ENCODE measurements at places on chromosomes 6 and 20.

DNA sequence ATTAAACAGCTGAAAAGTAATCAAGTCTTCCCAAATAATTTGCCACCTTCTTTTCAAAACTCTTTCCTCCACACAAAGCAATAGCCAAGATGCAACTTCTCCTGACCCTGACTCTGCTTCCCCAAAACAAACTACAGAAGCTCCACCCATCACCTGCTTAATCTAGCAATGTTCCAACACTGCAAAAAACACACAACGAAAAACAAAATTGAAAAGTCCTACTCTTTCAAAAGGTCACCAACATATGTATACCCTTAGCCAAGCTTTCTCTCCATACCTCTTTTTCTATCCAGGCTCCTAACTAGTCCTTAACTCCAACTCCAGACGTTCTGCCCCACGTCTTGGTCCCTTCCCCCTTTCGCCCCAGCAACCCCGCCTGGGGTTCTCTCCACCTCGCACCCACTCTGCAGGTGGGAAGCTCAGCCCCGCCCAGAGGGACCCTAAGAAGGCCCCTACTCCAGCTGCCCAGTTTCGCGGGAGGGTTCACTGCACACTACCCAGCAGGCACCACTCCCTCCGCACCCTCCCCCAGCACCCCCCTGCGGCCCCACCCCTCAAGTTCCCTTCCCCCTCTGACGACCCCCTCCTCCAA, 717 bp downstream of the CSNK2A1 start:
- DNase-seq = no peak

DNA sequence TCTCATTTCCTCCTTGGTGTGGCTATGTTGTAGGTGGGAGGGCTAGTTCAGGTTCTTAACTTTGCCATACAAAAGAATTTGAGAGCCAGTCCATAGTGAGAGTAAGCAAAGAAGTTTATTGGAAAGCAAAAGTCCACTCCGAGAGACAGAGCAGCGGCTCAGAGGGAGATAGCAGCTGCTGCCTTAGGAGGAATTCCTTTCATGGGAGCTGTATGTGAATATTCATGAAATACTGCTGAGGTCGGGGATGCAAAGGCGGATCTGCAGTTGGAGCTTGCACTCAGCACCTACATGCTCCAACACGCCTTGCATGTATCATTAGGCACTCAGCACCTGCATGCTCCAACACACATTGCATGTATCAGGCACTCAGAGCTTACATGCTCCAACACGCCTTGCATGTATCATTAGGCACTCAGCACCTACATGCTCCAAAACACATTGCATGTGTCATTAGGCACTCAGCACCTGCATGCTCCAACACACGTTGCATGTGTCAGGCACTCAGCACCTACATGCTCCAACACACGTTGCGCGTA, 54.9 kb downstream of the CDH4 start:
- no peak for DNase-seq

GRCh38 chr6:2899596-2899995, 3.5 kb downstream of the SERPINB9 start:
- no peak for DNase-seq

- no peak for DNase-seq
These were observed 216.3 kb downstream of the TAF4 start for GRCh38 chr20:61849376-61849775.

GRCh38 chr20:38249536-38250310, 10.8 kb downstream of the KIAA1755 start:
- DNase-seq = no peak

DNA sequence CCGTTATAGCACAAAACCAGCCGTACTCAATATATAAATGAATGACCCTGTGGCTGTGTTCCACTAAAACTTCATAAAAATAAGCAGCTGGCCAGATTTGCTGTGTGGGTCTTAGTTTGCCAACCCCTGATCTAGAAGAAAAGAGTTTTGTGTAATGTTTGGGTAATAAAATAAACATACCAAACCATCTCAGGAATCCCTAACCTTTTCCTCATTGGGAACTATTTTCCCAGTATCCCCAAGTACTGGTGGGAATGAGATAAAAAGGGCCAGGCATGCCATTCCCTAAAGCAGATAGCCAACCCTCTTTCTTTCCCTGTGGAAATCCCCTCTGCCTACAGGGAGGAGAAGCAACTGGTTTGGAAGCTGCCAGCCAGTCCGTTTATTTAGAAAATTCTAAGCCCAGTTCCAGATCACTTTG, 169.1 kb upstream of the AKAP12 start:
- DNase-seq = no peak

DNA sequence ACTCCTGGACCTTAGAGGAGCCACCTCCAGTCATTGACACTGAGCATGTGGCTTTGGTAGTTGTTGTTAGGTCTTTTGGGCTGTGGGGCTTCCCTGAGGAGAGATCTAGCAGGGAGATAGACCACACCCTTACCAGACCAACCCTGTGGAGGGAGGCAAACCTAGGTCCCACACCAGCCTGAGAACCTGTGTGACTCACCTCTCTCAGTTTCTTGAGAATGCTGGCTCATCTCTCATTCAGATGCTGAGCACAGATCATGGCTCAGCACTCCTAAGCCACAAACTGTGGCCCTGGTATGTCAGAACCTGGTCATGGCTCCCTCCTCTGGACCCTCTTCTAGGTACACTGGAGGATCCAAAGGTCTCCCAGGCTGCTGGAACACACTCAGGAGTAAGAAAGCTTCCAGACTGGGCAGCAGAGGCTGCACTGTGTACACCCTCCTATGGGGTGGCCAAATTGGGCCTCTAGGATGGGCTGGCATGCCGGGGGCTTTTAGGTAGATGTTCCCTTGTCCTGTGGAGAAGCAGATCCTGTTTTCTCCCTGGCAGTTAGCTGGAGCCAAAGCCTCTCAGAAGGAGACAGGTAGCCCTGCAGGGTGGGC, 1294.5 kb downstream of the KHDRBS2 start:
- DNase-seq = no peak

- no peak for DNase-seq
These were observed 153.3 kb upstream of the SYNCRIP start for GRCh38 chr6:85795945-85796344.

GRCh38 chr6:41840326-41840725, 52.8 kb downstream of the TOMM6 start:
- no peak for DNase-seq

- DNase-seq = no peak
These were observed 51.9 kb downstream of the BTBD9 start for GRCh38 chr6:38587766-38588362.

DNA sequence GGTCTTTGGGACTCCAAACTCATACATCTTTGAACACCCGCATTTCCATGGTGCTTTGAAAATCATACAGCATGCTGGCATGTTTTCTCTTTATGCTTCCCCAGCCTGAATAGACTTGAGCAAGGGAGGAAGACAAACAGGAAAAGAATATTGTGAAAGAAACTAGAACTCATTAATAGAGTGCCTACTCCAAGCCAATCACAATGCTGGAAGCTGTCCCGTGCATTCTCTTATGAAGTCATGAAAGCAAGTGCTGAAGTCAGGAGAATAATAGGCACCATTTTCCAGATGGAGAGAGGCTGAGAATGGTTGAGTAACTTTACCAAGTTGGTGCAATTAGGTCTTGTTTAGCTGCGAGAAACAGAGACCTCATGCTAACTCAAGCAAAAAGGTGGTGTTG, 102.5 kb upstream of the PTPRT start:
- no peak for DNase-seq

- DNase-seq = no peak
These were observed 17.8 kb upstream of the AAR2 start for GRCh38 chr20:36218380-36219064.

- no peak for DNase-seq
These were observed 1.1 kb downstream of the DDAH2 start for GRCh38 chr6:31727717-31728671.

DNA sequence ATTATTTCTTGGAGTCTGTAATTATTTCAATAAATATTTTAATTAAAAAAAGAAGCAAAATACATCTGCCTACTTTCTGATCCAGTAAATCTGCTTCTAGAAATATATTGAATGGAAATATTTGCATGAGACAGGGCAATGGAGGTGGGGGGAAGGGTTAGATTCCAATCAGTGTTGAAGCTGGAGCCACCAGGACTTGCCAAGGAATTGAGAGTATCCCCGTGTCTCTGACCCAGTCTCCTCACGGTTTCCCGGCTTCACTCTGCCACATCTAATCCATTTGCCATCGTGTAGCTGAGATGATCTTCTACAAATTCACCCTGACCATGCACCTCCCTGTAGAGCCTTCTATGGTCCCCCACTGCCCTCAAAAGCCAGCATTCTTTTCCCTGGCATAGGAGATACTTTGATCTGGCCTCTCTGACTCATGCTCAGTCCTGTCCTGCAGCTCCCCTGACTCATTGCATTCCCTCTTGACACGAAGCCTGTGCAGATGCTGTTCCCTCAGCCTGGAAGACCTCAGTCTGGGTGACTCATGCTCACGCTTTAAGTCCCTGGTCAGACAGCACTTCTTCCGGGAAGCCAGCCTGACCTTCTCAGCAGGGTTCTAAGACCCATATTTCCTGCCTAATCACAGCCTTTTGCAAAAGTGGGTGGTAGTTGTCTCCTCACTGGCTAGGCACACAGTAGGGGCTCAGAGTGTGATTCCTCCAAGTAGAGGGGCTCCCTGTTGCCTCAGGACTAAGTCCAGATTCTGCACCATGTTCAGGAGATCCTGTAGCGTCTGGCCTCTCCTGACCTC, 23.0 kb upstream of the FKBP1A start:
- DNase-seq = no peak

DNA sequence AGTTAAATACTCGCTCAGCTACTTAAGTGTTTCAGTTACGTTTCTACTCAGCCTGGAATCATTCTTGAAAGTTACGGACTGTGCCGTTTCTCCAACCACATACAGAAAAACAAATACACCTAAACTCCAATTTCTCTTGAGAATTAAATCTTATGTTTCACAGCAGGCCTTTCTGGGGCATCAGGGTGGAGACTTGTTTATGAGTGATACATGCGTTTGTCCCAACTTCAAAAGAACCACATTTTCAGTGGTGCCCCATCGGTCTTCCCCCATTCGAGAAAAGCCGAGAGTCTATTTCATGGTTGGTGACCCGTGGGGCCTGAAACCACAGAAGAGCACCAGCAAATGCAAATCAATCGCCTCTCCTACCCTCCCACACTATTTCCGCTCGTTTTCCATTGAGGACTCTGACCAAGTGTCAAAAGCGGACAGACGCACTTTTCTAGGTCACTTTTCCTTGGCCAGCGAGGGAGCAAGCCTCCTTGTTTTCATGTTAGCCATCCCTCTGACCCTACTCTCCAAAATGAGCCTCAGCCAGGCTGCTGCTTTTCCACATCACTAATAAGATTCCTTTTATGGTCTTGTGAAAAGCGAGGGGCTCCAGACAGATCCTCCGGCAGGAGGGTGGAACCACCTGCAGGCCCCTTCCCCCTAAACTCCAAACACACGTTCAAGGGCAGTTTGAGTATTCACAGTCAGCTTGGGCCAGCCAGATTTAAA, 3.1 kb downstream of the JAG1 start:
- no peak for DNase-seq

GRCh38 chr20:507006-507758, 36.4 kb downstream of the CSNK2A1 start:
- DNase-seq = no peak

GRCh38 chr20:53149890-53150205, 177.7 kb downstream of the TSHZ2 start:
- no peak for DNase-seq

DNA sequence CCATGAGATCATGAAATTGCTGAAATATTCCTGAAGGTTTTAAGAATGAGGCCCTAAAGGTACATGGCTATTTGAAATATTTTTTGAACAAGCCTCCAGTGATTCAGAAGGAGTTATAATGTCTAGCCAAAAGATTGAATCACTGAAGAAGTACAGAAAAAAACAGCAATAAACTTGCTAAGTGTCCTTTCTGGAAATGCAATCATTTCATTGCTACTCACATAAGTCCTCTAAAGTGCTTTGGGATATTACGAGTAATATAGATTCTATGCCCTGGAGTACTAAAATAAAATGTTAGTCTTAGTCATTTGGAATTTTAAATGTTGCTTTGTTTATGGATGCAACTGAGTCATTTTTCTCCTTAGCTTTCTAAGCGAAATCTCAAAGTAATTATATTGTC, 32.7 kb downstream of the CENPW start:
- no peak for DNase-seq

GRCh38 chr20:45818239-45818638, 5.8 kb downstream of the UBE2C start:
- no peak for DNase-seq

- DNase-seq = no peak
These were observed 520.0 kb upstream of the IRAK1BP1 start for GRCh38 chr6:78347191-78347916.

DNA sequence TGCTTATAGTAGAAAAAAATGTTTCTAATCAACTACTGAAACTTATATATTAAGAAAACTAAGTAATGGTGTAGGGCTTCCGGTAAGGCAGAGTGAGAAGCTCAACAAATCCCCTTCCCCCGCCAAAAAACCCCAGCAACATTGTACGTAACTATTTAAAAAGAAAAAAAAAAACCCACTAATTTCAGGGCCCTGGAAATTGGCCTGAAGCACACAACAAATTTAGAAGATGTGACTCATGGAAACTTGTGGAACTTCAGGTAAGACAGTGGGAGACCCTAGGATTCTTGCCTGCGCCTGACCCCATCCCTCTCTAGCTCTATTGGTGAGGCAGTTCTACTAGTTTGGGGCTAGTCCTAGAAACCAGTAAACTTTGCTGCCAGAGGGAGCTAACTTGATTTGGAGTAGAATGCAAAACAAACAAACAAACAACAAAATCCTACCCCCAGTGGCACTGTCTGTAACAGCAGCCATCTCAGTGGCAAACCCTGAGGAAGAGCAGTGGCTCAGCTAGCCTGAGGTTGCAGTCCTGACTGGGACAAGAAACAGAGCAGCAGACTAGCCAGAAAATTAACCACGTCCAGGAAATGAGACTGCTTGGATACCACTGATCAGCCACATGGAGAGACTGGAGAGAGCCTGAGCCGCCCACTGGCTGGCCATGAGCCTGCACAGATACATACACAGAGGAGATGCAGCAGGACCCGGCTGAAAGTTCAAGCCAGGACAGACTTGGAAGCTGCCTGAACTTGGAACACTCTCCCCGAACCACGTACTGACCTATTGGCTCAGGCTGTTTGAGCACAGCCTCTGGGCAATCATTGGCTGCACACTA, 135.1 kb downstream of the TBXT start:
- no peak for DNase-seq

DNA sequence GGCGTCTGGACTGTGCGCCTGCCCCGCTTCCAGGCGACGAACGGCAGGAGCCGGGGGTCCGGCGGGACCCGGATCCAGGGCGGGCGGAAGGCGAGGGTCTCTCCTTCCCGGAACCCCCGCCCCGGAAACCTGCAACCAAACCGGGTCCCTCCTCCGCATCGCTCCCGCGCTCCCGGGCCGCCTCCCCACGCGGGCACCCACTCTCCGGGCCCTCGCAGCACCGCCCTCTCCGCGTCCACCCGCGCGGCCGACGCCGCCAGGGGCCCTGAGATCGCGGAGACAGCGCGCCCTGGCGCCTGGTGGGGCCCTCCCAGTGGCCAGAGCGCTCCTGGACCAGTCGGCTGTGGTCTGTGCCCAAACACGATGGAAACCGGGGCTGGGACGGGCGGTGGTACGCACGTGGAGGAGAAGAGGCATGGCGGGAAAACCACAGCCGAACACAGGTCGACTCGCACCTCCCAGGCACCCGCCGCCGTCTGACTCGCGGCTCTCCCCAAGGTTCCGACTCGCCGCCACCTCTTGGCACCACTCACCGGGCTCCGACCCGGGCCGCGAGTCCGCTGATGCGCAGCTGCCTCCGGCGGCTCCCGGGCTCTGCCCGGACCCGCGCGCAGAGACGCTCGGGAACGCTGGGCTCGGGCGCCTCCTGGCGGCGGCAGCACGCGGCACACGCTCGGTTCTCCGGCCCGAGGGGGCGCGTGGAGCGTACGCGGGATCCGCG, 7.9 kb downstream of the NKX2-2 start:
- no peak for DNase-seq
